ENCODE measurements at places on chromosomes 7 and 10.

DNA sequence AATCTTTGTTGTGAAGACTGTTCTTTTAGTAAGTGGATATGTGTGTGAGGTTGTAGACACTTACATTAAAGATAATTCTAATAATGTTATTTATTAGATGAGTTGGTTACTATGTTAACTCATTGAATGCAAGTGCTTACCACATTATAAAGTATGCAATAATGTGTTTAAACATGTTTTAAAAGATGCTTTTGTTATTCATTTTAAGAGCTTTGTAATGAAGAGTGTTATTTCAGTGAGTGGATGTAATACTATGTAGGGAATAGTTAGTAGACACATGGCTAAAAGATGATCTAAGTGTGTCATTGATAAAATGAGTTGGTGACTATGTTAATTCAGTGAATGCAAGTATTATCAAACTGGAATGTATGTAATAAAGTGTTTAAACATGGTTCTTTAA is 70.0 kb upstream of the VOPP1 start:
- DNase-seq, result no peak

- no peak for DNase-seq
Observed at GRCh38 chr7:40782836-40783235, 648.0 kb downstream of the SUGCT start.

DNA sequence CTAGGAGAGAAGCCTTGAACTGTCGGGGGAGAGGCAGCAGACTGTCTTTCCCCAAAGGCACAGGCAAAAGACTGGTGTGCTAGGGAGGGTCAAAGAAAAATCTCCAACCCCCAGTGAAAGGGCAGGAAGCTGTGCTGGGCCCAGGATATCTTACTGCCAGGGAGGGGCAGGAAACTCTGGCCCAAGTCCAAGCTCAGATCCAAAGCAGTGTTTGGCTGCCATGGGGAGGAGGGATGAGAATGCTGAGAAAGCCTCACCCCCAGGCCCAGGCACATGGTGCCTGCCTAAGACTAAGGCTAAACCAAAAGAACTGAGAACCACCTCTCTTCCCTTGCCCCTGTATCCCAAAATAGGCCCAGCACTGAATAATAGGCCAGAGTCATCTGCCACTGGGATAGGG is 171.2 kb downstream of the PLPP4 start:
- no peak for DNase-seq

DNA sequence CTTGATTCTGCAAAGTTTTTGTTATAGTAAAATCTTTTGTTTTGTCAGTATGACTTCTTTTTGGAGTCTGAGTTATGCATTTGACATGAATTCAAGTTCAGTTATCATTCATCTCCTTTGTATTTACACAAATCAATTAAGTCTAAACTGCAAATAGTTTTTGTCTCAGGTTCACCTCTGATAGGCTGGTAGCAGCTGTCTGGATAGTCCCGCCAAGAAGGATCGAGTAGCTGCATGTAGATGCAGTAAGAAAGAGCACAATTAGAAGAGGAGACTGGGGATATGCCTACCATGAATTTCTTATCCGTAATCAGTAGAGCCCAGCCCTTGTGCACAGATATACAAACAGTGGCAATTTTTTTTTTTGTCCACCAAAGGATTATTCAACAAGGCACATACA is 392.5 kb upstream of the ETV1 start:
- DNase-seq, result no peak

DNA sequence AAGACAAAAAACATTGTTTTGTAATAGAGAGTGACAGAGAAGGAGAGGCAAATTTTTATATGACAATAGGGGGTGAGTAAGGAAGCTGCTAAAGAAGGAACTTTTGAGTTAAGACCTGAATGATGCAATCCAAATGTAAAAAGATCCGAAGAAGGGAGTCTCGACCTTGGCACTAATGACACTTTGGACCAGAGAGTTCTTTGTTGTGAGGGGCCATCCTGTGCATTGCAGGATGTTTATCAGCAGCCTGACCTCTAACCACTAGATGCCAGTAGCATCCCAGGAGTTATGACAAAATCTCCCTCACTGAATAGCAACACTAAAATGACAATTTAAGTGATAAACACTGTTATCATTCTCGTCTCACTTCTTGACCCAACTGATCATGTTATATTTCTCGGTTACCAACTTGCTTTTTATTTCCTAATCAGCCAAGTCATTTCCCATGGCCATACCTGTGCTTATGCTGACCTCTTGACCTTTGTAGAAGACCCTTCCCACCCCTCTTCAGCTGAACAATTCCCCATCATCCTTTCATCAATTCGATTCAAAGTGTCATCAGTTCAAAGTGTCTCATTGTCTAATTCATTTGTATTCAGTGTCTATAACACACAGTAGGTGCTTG is 30.0 kb downstream of the DGKI start:
- DNase-seq, result peak; percentile 9

- DNase-seq, result no peak
Observed at GRCh38 chr10:12208460-12208859, 12.5 kb downstream of the CDC123 start.

DNA sequence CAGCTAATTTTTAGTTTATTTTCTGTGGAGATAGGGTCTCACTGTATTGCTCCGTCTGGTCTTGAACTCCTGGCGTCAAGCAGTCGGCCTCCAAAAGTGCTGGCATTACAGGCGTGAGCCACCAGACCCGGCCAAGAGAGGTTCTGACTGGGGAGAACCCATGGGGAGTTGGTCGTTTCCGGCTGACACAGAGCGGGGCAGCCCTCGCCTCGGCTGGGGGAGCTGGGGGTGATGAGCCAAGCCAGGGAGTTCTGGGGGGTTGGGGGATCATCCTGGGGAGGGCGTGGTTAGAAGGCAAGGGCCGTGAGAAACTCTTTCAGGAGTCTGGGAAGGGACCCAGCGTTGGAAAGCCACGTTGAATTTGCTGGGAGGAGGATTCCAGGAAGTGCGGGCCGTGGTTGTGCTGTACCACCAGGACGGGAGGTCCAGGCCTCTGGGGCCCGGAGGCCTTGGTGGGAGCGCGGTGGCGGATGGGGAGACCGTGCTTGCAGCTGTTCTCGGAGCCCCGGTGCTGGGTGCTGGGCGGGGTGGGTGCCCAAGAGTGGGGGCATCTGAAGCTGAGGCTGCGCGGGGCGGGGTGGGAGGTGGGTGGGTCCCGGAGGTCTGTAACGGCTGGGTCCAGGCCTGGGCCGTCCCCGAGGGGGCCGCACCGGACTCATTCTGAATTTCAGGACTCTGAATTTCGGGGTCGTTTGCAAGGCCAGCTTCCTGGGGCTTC is 8.4 kb upstream of the ZNF853 start:
- DNase-seq, result no peak

- no peak for DNase-seq
Observed at GRCh38 chr7:129989466-129989865, 36.7 kb upstream of the UBE2H start.

DNA sequence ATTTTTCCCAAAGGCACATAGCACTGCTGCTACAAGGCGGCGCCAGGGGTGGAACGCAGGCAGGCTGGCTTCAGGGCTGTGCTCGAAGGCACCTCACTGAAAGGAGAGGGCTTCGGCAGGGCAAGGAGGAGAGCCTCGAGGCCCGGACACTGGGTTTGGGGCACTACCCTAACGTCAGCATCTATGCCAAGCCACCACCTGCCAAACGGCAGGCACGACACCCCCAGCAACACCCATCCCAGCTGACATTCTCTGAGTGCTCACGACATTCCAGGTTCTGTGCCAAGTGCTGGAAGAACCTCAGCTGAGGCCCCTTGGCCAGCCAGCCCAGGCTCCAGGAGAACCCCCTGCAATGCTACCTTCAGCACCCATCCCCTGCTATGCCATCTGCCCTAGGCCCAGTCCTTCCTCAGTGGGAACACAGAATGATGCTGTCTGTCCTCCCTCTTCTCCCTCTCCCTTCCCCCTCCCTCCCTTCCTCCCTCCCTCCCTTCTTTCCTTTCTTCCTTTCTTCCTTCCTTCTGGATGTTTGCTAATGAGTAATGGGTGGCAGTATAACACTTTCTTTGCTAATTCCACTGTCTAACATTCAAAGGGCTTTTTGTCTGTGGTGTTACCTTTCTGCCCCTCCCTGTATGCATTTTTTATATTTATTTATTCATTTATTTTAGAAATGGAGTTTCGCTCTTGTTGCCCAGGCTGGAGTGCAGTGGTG is 24.3 kb downstream of the ZCCHC24 start:
- no peak for DNase-seq

- no peak for DNase-seq
Observed at GRCh38 chr7:70556761-70557160, 575.2 kb upstream of the GALNT17 start.

- DNase-seq, result no peak
Observed at GRCh38 chr10:50318129-50318528, 66.8 kb upstream of the ASAH2 start.

DNA sequence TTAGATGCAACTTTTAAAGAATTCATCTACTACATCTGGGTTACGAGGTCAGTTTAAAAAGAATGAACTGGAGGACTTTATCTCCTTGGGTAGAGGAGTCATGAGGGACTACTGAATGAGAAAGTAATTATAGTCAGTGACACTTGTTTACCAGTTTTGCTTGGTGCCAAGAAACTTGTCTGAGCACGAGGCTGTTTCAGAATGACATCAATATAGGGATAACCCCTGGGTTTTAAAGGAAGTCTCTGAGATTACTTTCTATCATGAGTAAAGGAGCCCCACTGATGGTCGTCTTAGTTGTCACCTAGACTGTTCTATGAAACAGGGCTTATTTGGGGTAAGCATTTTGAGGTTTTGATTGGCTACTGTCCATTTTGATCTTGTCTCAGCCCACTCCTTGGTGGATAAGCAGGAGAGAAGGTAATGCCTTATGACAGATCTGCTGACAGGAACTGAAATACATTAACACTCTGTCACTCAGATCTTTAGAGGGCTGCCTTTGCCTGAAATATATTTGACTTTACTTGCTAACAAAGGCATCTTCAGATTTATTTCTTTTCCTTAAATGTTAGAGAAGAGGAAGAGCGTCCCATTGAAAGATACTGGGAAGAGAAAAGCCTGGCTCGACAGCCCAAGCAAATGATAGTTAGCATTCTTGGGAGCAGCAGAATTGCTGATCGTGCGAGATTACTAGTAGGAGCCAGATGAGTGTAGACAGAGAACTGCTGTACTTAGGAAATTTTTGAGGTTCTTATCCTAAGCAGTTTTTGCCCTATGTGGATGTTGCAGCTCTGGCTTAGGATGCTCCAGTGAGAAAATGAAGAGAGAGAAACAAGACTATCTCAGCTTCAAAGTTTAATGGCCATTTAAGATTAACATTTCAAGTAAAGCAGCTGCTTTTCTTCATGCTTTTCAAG is 299.2 kb upstream of the LRGUK start:
- no peak for DNase-seq

- DNase-seq, result no peak
Observed at GRCh38 chr7:67870396-67870795, 873.8 kb downstream of the TYW1 start.

DNA sequence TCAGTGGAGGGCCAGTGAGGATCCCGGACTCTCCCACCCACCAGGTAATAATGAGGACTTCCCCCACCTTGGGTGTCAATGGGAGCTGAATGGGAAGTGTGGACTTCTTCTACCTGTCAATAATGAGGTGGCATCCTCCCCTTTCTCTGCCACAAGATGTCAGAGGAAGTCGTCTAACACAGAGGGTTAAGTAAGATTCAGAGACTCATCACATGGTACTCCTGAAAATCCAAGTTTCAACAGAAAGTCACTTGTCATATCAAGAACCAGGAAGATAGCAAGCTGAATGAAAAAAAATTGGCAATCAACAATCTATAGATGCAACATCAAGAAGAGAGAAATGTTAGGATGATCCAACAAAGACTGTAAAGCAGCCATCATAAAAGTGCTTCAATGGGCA is 150.9 kb upstream of the SVIL start:
- no peak for DNase-seq

DNA sequence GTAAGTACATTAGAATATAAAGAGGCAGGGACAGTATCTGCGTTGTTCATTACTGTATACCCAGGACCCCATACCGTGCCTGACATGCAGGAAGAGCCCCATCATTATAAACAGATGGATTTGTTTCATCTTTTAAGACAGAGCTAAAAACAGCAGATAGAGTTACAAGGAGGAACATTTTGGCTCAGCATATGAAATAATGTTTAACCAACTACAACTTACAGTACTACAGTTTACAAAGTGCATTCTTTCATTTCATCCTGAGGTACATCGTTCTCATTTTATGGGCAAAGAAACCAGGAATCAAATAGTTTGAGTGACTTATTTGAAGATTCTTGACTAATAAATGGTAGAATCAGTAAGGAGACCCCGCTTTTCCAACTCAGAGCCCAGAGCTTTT is 38.1 kb upstream of the AGBL3 start:
- DNase-seq, result no peak

DNA sequence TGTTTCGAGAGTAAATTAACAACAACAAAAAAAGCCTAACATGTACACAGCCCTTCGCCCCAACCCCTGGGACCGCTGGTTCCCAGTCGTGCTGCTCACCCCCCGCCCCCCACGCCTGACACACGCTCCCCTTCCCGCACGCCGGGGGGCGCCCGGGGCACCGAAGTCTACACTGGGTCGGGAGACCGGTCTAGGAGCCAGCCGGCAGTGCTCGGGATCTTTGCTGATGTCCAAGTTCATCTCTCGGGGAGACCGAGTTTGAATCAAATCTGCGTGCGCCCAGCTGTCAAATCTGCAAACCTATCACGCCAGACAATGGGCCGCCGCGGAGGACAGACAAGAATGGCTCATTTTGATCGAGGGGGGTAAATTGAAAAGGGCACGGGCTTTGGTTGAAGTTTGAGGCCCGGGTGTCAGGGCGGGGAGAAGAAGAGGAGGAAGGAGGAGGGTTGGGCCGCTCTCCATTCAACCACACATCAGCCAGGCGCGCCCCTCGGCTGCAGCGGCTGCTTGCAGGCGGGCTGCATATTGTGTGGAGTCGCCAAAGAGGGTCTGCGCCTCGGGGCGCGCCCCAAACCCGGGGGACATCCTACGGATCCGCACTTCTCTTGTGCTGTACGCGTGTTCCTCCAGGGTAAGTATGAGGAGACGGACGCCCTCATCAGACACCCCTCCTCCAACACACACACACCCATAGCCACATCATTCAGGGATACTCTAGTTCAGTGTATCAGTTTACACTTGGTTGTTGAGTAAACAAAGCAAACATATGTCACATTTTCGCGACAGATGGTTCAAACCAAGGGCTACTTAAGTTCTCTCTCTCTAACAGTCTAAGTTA is 1.3 kb upstream of the GFRA1 start:
- no peak for DNase-seq

- no peak for DNase-seq
Observed at GRCh38 chr7:90739716-90740115, 143.6 kb downstream of the CDK14 start.

DNA sequence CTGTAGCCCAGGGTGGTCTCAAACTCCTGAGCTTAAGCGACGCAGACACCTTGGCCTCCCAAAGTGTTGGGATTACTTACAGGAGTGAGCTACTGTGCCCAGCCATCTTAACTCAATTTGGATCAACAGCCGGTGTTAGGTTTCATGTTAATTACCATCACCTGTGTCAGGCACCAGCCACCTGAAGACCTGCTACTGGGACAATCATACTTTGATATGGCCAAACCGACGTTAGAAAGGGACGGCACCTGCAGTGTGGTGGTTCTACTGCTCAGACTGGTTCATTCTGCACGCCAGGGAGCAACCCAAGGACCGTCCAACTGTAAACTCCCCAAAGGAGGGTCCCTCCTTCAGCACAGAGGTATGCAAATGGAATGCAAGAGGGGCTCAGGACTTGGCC is 74.2 kb upstream of the CYTH3 start:
- peak; percentile 89 for DNase-seq

GRCh38 chr10:33612551-33612950 is 278.1 kb upstream of the NRP1 start:
- DNase-seq, result no peak

GRCh38 chr10:7233259-7233991 is 177.4 kb downstream of the SFMBT2 start:
- no peak for DNase-seq
